ENCODE measurements at places on chromosomes 7 and 10. TPM values are rescaled to one million over a fixed set of nuclear protein-coding genes. Genes with fewer than 3 reads are reported as not detected.
A peak's percentile ranks its signal among the peaks of the same experiment; 100 is the strongest.

SPDYE1 gene
- polyA plus RNA-seq = 0.80 TPM

OR2A42 gene
- polyA plus RNA-seq = 0.03 TPM

DNA sequence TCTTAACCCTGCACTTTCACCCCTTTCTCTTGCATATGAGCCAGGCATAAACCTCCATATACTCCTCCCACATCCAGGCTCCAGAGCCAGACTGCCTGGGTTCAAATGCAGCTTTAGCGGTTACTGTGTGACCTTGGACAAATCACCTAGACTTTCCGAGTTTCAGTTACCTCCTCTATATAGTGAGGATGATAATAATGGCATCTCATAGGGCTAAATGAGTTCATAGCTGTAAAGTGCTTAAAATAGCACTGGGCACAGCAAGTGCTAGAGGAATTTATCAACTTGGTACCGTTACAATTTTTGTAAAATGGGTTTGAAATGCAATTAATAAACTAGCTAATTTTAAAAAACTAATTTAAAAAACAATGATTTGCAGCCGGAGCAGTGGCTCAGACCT lies 53.4 kb upstream of the DGKI start:
- DNase-seq = no peak

DNA sequence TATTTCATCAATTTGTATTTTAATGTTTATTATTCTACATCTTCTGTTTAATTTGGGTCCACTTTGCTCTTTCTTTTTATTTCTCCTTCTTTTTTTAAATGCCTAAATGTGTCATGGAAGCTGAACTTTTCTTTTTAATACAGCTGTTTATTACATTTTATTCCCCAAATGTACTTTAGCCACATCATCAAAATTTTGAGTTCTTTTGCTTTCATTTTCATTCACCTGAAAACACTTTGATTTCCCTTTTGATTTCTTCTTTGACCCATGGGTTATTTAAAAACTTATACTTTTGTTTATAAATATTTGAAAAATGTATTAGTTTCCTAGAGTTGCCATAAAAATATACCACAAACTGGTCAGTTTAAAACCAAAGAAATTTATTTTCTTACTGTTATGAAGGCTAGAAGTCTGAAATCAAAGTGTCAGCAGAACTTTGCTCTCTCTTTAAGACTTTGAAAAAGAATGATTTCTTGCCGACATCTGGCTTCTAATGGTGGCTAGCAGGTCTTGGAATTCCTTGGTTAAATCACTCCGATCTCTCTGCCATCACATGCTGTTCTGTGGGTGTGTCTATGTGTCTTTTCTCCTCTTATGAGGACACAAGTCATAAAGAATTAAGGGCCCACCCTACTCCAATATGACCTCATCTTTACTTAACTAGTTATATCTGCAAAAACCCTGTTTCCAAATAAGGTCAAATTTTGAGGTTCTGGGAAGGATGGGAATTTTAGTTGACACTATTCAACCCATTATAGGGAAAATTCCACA lies 225.5 kb downstream of the ANKRD7 start:
- DNase-seq = no peak

DNA sequence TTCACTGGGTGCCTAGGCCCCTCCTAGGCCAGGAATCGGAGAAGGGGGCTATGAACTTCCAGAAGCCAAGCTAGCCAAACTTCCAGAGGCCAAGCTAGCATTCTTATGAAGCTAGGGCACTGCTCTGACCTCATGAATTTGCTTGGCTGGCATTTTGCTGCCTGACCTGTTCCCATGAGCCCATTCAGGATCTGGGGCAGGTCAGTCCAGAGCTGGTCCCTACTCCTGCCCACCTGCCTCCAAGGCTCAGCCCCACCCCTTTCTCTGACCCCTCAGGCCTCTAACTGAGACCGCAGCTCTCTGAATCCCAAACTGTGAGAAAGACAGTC lies 1.3 kb upstream of the PPIF start:
- no peak for DNase-seq

DNA sequence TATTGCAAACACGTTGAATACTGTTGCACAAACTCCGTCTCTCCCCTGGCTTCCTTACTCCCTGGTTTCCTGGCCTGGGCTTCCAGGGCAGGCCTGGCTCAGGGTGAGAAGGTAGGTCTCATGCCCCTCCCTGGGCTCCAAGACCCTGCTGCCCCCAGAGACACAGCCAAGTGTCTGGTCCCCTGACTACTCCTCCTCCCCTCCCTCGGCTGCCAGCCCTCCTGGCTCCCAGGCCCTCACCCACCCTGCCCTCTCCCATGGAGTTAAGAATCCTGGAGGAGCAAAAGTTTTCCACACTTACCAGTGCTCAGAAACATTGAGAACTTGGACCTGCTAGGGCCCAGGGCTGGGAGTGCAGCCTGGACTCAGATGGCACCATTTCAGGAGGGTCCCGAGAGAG lies 47.2 kb upstream of the RABGEF1 start:
- DNase-seq = no peak

PDZD7 gene
- polyA plus RNA-seq = 3.1 TPM

DNA sequence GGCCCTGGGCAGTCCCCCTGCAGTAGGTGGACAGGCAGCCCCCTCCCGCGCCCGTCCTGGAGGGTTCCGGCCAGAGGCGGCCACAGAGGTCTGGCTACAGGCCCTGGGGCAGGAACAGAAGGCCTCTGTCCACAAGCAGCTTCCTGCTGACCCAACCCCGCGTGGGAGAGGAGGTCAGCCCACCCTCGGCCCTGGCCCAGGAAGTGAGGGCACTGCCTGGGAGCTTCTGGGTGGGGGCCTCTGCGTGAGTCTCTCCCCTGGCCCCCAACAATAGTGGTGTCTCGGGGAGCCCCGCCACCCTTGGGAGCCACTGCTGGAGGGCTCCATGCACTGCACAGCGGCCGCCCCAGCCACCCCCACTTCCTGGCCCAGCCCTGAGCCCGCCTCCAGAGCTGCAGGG lies 4.7 kb downstream of the MICALL2 start:
- DNase-seq = no peak

- DNase-seq = no peak
Observed at GRCh38 chr7:121479466-121479865, 83.4 kb upstream of the FAM3C start.

DNA sequence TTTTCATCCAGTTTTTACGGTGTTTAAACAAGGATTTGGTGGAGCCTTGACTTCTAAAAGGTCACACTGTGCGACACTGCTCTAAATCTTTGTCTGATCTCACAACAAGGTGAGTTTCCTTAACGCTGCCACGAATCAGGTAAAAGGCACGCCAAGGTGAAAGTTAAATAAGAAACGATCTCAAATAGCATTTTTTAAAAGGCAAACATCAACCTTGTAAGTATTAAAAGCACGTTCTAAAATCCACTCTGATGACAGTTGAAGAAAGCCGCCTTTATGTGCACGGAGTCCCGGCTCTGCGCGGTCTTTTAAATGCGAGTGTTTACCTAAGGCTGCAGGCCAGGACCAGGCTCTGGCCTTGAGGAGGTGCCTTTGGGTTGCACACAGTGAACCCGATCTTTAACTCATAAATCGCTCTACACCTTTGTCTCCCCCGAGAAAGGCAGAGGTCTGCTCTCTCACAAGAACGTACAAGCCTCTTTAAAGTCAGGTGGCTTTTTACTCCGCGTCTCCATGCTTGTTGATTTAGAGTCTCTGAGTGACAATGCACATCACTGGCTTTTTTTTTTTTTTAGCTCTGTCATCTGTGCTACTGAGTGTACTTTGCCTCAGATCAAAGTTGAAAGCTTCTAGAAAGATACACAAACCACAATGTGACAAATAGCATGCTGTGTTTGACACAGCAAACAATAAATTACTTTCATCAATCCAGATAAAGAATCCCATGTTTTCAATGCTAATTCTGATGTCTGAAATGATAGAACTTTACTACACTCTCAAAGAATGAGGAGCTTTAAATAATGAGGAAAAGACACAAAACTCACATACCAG lies 25.9 kb upstream of the RNF32 start:
- peak; percentile 87 for DNase-seq

- no peak for DNase-seq
Observed at GRCh38 chr7:22377703-22378102, 20.7 kb upstream of the RAPGEF5 start.

- no peak for DNase-seq
Observed at GRCh38 chr7:110246118-110246517, 844.8 kb upstream of the LRRN3 start.

DNA sequence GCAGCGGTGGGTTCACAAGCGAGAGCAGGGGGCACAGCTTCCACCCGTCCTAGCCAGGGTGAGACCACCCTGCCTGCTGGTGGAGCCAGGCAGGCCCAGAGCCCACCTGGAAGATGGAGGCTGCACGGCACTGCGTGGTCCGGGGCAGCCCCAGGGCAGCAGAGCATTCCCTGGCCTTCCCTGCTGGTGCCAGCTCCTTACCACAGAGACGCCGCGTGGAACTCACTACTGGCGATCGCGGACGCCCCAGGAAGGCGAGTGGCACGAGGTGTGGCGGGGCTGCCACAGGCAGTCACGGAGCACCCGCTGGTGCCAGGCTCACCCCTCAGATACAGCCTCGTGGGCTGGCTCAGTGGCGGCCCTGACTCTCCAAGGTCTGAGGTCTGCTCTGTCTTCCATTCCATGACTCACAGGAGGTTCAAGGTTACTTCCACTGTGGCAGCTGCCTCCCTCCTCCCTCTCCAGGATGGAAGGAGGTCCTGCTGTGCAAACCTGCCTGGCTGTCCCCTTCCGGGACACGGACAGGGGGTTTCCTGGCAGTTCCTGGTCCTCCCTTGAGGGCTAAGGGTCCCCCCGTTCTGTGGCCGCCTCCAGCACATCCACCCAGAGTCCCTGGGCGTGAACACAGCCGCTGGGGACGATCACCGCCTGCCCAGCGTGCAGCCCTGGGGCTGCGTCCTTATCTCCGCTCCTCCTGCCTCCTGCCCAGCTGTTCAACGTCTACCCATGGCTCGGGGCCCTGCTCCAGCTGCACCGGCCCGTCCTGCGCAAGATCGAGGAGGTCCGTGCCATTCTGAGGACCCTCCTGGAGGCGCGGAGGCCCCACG lies 3.1 kb downstream of the CYP2W1 start:
- peak; percentile 89 for DNase-seq

- DNase-seq = peak; percentile 74
Observed at GRCh38 chr7:87140271-87140748, 11.9 kb upstream of the DMTF1 start.

GRCh38 chr7:151754142-151754590 lies 122.7 kb downstream of the PRKAG2 start:
- peak; percentile 80 for DNase-seq

- DNase-seq = no peak
Observed at GRCh38 chr7:31304446-31304845, 36.1 kb downstream of the NEUROD6 start.

- no peak for DNase-seq
Observed at GRCh38 chr7:101294039-101294831, 27.4 kb downstream of the IFT22 start.

- no peak for DNase-seq
Observed at GRCh38 chr10:74282848-74283210, 131.8 kb downstream of the ADK start.

DNA sequence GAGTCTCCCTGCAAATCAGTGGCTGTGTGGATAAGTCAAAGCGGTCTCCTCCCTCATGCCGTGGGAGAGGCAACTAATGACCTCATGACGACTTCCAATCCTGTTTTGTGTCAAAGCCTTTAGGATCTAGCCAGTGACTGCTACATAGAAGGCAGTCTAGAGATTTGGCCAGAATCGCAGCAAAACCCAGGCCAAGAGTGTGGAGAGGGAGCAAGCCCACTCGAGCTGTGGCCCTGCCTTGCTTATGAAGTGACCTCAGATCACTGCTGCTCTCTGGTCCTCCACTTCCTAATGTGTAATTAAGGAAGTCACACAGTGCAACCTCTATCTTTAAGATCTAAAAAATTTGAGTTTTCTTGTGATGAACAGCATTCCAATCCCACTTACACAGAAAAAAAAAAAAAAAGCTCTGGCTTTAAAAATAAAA lies 296.7 kb upstream of the KLF6 start:
- no peak for DNase-seq

DNA sequence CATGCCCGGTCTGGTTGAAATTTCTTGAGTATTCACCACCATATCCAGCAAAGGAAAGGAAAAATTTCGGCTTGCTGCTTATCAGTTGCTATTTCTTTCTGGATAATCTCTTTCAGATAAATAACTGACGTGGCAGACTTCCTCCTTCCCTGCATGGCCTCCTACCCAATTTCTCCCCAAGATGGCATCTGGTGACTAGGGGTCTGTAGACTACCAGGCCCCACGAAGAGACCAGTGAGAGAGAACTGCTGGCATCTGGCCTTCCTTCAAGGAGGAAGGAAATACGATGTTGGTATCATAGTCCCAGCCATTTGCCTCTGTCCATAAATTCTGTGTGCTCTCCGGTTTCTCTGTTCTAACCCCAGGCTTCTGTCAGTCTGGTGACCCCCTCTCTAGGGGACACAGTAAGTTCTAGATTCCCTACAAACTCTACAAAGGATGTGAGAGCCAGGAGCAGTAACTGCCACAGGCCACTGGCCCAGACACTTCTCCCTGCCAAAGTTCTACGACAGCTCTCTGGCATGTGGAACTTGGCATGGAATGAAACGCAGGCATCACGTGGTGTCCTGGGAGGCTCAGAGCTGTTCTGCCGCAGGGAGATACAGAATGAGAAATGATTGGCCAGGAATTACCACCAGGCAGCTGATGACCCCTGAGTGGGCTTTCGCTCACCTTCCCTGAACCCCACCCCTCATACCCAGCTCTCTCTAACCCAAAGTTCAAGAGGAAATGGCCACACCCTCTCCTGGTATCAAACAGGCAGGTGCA lies 30.0 kb upstream of the MSRB2 start:
- DNase-seq = peak; percentile 94

RPEL1 gene
- not detected for polyA plus RNA-seq

- peak; percentile 7 for DNase-seq
Observed at GRCh38 chr7:6221340-6222319, 50.8 kb downstream of the CYTH3 start.

- no peak for DNase-seq
Observed at GRCh38 chr10:44292390-44293002, 92.4 kb downstream of the CXCL12 start.

CRHR2 gene
- polyA plus RNA-seq = 0.32 TPM

AKR1D1 gene
- polyA plus RNA-seq = 24.9 TPM

DNA sequence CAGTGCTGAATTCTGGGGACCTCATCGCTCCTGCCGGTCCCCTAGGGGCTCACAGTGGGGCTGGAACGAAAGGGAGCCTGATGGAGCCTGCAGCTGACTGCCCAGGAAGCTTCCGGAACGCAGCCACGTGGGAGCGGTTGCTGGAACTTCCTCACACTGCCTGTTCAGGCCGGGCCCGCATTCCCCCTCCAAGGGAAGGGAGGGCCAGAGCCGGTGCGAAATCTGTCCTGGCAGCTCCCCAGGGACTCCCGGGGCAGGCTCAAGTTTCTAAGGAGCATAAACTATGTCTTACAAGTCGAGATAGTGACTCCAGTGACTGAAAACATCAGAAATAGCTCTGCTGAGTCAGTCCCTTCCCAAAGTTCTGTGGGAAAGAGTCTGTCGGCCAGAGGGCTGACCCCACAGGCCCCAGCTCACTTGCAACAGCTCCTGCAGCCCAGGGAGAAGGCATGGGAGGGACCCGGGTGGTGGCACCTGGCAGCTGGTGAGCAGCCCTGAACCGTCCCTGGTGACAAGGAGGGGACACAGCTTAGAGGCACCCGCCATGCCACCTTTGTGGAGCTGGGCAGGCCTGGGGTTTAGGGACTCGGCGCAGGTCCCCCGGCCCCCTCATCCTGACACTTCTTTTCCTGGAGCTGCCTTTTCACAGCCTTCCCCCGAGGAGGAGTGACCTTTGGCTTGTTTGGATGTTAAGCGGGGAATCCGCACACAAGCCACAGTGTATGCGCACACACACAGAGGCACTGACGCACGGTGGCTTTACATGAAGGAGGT lies 47.6 kb downstream of the PDGFA start:
- DNase-seq = no peak

Data from small intestine (tissue), 16 donors.